ENCODE measurements at places on chromosomes 1 and 21. TPM values are rescaled to one million over a fixed set of nuclear protein-coding genes. Genes with fewer than 3 reads are reported as not detected.

DNA sequence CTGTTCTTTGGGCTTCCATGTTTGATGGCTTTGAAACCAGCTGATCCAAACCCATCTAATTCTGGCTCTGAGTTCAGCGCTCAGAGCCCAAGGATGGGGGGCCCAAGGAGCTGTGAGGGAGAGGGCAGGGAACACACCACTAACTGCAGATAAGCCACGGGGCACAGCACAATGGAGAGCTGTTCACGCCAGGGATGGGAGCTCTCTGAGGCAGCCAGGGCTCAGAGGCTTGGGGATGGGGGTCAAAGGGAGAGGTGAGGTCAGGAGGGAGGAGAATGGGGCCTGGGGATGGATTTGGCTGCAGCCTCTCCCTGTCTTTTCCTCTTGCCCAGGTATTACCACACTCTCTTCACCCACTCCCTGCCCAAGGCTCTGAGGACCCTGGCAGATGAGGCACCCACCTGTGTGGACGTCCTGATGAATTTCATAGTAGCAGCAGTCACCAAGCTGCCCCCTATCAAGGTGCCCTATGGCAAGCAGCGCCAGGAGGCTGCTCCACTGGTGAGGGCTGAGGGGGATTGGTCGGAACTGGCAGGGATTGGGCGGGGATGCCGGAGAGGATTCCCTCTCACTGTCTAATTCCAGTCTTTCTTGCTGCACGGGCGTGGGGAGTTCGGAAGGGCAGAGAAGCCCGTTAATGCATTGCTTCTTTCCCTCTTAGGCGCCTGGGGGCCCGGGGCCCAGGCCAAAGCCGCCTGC, 11.3 kb downstream of the SLC30A2 start:
- DNase-seq: no peak

DNA sequence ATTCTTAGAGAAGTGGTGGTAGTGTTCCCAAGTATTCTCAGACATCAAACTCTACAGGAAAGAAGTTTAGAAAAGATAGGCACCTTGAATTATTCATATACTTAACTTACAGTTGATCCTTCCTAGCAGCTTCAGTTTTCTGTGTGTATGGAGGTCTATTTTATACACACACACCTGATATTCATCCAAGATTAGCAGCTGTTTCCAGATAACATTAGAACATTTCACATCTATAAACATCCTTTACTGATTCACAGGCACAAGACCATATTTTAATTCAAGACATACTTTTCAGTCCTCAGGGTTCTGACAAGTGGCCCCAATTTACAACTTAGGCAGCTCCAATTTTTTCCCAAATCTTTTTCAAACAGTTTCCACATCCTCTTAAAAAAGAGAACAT, 287.8 kb upstream of the USP25 start:
- no peak for DNase-seq

SELL gene
- total RNA-seq: 0.70 TPM

CAP1 gene
- total RNA-seq: 298 TPM

DNA sequence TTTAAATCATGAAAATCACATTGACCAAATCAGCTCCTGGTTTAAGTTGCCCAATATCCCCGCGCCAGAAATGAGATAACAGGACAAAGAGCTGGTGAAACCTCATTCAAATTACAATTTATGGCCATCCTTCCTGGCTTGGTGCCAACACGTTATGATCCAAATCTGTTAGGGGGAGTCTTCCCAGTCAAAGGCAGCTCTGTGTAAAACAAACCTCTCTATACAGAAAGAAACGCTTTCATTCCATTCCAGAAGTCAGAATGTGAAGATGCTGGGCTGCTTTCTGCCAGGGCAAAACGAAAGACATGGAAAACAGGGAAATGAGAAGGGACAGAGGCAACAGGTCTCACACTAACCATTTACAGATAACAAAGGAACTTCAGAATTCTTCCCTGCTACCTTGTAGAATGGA, 53.5 kb upstream of the TIAM1 start:
- DNase-seq: no peak

- no peak for DNase-seq
Measured at GRCh38 chr21:14991957-14992356, 72.8 kb downstream of the NRIP1 start.

LCE1C gene
- total RNA-seq: not detected

DNA sequence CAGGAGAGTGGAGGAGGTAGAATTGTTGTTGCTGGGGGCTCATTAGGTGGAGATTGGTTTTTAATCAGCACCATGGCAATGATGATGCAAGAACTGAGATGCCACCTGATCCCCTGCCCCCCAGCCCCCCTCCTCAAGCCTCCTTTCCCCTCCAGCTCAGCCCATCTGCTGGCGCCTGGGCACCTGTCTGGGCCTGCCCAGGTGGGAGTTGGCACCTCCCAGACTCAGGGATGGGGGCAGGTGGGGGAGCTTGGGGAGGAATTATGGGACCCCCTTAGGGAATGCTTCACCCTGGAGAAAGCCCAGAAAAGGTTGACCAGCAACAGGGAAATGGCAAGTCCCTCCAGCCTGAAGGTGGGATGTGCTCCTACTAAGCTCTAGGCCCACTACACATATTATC, 1.5 kb upstream of the NHLH1 start:
- no peak for DNase-seq

GRCh38 chr1:71088645-71089287, 7.9 kb upstream of the ZRANB2 start:
- no peak for DNase-seq

FLG2 gene
- total RNA-seq: not detected

ABCB10 gene
- total RNA-seq: 4.7 TPM

S100A7 gene
- total RNA-seq: not detected

DNA sequence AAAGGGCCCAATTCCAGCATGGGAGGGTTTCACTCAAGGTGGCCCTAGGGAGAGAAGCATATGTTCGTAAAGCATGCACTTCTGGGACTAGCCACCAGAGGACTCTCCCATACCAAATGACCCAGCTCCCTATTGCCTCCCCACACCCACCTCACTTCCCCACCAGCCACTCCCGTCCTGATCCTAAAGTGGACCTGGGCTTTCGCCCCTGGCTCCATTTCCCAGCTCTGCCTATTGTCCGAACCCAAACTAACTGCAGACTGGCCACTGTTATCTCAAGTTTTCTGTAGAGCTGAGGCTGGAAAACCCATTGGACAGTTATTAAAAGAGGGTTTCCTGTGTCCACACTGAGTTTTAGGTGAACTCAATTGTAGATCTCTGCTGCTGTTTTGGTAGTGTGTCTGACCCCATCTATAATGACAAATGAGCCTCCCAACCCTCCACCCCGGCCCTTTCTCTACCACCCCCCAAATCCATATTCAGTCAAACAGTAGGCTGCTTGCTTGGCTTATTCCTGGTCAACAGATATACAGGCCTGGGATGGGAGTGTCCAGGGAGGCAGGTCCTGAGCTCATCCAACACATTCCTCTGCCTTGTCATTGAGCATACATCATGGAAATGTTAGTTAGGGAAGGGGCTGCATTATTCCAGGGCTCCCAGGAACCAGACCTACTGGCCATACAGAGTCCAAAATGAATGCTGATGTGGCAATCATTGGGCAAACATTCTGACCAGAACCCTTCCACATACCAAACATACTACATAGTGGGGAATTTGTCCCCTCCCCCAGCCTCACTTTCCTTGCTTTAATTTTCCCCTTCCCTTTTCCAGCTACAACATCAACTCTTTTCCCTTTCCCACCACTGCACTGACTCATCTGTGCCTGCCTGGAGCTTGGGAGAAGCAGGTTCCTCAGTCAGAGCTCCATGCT, 59.2 kb downstream of the ABCA4 start:
- peak; percentile 50 for DNase-seq

MAP1LC3C gene
- 5.9 TPM for total RNA-seq

- DNase-seq: no peak
Measured at GRCh38 chr1:39328095-39328494, 123.6 kb downstream of the MACF1 start.

GRCh38 chr1:56298866-56299265, 280.5 kb downstream of the PLPP3 start:
- no peak for DNase-seq

KMO gene
- total RNA-seq: 0.30 TPM

GRCh38 chr1:234706199-234706598, 96.2 kb upstream of the IRF2BP2 start:
- no peak for DNase-seq

DNA sequence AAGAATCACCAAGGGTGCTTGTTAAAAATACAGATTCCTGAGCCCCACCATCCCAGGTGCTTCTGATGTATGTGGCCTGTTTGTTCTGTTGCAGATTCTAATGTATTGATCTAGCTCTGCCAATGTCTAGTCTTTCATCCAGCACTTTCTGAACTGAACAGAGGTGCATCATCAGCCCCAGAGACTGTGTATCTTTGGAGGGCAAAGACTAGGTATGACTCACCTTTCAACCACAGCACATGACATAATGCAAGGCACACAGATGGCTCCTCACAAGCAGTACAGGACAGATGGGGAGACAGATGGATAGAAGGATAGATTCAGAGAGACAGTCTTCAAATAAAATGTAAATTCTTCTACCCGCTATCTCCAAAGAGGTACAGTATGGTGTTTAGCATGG, 32.3 kb downstream of the CD58 start:
- no peak for DNase-seq

DNA sequence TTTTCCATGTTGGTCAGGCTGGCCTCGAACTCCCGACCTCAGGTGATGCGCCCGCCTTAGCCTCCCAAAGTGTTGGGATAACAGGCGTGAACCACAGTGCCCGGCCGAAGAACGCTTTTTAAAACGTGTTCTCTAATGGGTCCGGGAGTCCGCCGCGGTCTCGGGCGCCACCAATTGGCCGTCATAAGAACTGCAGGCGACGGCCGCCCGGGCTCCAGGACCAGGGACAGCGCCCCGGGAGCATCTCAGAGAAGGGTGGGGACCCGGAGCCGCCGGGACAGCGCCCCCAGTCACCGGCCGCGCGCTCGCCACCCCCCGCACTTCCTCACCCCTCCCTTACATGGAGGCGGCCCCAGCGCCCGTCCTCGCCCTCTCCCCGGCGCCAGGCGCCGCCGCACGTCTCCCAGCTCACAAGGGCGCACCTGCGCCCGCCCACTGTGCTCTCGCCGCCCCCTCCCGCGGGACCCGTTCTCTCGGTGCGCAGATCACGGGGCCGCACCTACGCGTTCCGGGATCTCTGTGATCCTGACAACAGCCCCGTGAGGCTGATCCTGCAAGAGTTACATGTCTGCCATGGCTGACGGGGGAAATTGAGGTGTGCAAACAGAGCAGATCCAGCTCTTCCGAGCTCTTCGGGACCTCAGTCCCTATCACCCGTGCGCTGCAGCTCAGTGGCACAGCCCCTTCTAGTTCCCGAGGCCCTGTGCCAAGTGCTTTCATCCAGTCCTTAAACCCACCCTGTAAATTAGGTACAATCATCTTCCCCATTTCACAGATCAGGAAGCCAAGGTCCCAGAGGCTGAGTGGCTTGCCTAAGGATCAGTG, 9.8 kb downstream of the RAP1GAP start:
- no peak for DNase-seq

DNA sequence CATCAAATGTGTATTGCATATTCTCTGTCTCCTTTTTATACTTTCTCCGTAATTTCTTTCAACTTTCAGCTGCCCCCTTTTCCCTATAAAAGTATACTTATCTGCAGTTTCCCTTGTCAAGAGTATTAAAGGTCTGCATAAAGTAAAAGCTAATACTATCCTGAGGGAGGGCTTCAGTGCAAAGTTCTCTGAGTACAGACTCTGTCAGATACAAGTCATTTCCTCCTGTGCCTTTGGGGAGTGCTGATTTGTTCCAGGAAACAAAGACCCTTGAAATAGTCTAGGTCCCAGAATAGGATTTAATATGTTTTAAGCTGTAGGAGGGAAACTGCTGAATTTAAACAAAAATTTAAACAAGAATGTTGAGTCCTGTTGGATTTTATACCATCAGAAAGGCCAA, 11.7 kb downstream of the GPR161 start:
- no peak for DNase-seq

TRABD2B gene
- total RNA-seq: 1.6 TPM

- DNase-seq: no peak
Measured at GRCh38 chr1:37734629-37735591, 30.0 kb downstream of the EPHA10 start.

- DNase-seq: no peak
Measured at GRCh38 chr1:97693601-97694000, 227.2 kb downstream of the DPYD start.

DNA sequence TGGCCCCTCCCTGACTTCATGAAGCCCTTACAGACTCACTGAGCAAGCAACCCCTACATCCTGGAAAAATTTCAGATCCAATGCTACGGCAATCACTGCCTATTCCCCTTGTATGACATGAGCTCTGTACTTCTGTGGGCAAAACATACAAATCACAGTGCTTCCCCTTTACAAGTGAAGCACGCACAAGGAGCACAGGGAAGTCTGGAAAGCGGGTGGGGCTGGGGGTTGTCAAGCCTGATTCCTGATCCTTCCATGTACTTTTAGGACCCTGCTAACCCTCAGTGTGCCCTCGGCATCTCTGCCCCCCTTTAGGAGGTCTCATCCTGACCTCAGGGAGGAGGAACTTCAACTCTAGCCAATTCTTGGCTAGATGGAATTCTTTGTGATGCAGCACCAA, 405.7 kb upstream of the POU3F1 start:
- no peak for DNase-seq

DNA sequence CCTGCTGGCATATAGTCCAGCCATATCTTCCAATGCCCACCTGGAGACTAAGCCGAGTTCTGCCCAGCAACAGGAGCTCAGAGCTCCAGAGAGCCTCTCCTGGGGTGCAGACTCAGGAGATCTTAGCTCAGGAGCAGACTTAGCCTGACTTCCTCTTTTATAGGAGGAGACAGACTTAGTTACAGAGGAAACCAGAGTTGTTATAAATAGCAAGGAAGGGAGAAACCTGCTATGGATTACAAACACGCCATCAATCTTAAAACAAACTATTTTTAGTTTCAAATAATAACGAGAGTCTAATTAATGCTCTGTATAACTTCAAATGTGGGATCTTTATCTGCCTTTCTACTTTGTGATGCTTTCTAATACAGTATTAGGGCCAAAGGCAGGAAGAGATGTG, 3.3 kb upstream of the KIF21B start:
- DNase-seq: no peak

CSF3R gene
- 7.7 TPM for total RNA-seq

GRCh38 chr1:64124704-64125440, 78.6 kb upstream of the UBE2U start:
- DNase-seq: no peak

DNA sequence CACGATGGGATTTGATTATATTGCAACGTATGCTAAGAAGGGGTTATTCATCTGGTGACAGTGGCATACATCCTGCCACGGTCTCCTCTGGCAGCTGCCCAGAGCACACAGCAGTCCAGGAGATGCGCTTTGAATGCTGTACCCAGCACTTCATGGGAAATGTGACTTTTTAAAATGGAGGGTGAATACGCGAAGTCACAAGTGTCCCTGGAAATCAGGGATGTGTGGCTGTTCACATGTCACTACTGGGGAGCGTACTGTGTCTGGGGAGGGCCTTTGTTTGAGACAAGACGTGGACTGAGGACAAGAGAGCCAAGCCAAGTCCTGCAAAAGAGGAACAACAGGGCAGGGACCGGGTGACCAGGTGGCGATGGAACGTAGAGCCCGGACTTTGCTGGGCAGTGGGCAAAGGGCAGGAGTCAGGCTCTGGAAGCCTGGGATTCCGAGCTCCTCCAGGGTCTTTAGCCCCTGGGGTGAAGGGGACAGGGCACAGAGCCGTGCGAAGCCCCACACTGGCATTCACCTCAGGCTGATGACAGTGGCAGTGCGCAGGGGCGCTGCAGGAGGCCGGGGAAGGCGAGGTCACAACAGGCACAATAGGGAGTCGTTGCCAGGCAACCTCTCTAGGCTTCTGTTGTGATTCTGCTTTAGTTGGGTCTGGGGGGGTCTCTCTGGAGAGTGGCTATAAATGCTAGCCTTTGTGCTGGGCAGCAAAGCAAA, 11.4 kb upstream of the ZBTB21 start:
- no peak for DNase-seq

SLC1A7 gene
- total RNA-seq: not detected

GRCh38 chr21:14382486-14382834, 486 bp downstream of the HSPA13 start:
- no peak for DNase-seq

GJB3 gene
- 4.7 TPM for total RNA-seq
